ENCODE measurements at places on chromosomes 2 and 18.
A peak's percentile ranks its signal among the peaks of the same experiment; 100 is the strongest.

DNA sequence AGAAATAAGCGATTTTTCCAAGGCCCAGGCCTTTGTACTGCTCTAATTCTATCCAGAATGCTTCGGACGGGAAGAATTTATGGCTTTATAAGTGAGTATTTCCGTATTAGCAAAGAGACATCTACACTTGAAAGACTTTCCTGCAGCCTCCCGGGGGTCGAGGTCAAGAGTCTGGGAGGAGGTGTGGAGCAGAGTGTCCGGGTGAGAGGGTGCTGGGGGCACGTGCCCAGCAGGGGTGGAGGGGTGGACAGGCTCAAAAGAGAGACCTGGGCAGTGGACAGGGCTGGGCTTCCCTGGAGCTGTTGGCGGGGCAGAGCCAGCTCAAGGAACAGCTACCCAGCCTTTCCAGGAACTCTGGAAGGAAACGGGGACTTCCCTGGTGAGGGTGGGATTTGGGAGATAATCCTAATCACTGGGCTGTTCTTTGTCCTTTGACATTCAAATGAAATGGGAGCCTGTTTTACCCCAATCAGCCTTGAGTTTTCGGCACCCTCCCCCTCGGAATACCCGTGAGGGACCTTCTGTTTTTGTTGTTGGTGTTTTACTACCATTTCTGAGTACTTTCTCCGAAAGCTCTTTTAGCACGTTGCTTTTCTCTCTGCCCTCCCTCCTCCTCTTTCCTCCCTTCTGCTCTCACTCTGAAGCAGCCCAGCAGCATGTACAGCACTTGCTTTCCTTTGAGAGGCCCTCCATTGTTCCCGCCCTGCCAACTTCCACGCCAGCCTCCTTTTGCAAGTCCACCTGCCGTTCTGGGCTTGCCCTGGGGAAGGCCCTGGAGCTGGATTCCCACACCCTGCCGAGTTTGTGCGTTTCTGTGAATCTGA is 164.7 kb downstream of the AGAP1 start:
- DNase-seq: peak; percentile 84

DNA sequence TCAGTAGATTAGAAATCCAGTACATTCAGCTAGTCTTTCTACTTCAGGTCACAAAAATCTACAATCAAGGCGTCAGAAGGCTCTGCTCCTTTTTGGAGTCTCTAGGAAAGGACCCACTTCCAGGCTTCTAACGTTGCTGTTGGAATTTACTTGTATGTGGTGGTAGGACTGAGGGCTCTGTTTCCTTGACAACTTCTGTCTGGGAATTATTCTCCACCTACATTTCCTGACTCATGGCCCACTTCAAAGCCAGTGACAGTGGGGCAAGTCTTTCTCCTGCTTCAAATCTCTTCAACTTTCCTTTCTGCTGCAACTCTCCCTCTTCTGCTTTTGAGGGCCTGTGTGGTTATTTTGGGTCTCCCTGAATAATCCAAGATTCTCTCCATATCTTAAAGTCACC is 10.4 kb upstream of the TMX3 start:
- no peak for DNase-seq

DNA sequence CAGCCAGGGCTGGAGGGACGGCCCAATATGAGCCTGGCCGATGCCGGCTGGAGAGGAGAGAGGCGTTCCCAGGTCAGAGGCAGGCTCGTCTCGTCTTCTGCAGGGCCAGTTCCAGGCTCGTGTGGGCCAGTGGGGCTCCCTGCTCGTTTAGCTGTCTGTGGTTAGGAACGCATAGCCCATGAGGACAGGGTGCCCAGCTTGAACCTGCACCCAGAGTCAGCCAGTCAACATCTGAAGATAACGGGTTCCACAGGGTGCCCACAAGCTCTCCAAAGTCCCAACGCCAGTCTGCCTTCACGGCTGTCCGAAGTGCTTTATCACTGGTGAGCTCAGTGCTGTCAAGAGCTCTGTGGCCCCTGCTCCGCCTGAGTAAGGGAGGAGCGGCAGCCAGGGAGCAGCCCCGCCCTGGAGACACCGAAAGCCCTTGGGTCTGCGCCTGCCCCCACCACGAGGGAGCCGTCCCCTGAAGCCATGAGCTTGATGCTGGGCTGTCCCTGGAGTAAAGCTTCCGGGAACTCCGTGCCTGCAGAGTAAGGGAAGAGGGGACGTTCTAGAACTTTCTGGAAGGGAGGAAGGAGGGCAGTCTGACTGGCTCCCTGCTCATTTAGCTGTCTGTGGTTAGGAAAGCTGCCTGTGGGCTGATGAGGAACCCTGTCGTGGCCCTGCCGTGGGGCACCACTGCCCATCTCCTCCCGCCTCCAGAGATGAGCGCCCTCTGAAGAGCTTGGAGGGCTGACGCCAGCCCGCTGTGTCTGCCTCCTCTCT is 2.7 kb upstream of the HSBP1L1 start:
- DNase-seq: no peak

DNA sequence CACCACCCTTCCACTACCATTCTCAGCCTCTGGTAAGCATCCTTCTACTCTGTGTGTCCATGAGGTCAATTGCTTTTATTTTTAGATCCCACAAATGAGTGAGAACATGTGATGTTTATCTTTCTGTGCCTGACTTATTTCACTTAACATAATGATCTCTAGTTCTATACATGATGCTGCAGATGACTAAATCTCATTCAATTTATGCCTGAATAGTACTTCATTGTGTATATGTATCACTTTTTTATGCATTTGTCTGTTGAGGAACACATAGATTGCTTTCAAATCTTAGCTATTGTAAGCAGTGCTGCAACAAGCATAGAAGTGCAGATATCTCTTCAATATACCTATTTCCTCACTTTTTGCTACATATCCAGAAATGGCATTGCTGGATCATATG is 733.3 kb downstream of the SUCLG1 start:
- DNase-seq: no peak

GRCh38 chr2:20561637-20562454 is 89.1 kb downstream of the HS1BP3 start:
- no peak for DNase-seq

DNA sequence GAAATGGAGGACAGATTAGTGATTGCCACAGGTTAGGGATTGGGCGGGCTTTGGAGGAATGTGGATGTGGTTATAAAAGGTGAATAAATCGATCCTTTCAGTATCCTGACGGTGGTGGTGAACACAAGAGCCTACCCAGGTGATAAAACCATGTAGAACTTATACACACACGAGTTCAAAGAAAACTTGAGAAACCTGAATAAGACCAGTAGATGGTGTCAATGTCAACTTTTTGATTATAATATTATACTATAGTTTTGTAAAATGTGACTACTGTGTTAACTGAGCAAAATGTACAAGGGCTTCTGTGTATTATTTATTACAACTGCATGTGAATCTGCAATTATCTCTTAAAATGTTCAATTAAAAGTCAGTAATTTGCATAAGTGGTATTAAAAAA is 136.3 kb downstream of the ERBB4 start:
- no peak for DNase-seq

DNA sequence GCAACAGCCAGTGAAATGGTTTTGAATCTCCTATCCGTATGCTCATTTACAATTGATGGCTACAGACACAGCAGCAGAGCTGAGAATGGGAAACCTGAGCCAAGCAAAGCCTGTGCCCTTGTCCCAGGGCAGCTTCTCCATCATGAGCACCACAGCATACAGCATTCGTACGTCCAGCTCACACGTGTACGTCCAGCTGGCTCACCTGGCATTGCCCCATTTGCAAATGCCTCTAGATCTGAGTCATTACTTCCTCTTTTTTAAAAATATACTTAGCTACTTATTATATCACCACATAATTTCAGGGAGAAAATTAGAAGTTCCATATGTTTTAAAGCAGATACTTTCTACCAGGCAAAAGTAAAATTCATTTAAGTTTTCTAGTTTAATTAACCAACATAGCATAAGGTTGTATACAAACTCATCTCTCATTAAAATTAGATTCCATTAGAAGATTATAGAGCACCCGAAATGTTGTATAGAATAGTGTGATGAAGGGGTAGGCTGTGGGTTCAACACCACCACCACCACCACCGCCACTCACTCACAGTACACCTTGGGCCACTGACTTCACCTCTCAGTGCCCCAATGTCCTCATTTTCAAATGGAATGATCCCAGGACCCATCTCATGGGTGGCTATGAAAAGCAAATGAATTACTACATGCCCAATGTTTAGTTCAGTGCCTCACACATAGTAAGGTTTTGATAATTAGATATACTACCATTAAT is 31.4 kb upstream of the TMEM177 start:
- no peak for DNase-seq

GRCh38 chr2:20414806-20415205 is 32.1 kb upstream of the RHOB start:
- DNase-seq: no peak
